ENCODE measurements at places on chromosomes 3 and 15. TPM values are rescaled to one million over a fixed set of nuclear protein-coding genes. Genes with fewer than 3 reads are reported as not detected.

LTK gene
- 0.11 TPM for total RNA-seq

SOX2 gene
- total RNA-seq: not detected

SLC28A1 gene
- 0.70 TPM for total RNA-seq

LIPC gene
- not detected for total RNA-seq

GPR27 gene
- not detected for total RNA-seq

ERICH6 gene
- not detected for total RNA-seq

SSR3 gene
- 117 TPM for total RNA-seq

SNTN gene
- total RNA-seq: not detected

TUBGCP4 gene
- total RNA-seq: 25.3 TPM

CELSR3 gene
- total RNA-seq: 9.9 TPM

DLG1 gene
- 201 TPM for total RNA-seq

CCR9 gene
- not detected for total RNA-seq

ERC2 gene
- 0.75 TPM for total RNA-seq

RASL12 gene
- total RNA-seq: not detected

ANKUB1 gene
- not detected for total RNA-seq

GDPGP1 gene
- 7.6 TPM for total RNA-seq

Data from PC-9 (cell line).